Activated CD4-positive, alpha-beta T cell treated with anti-CD3 and anti-CD28 coated beads, Interleukin-2, amount 50 U/mL, for 4 hours (primary cell): ENCODE measurements at places on chromosomes 3 and 15.

GRCh38 chr15:92870010-92870591, 30.0 kb upstream of the CHD2 start:
- no peak for DNase-seq

- no peak for DNase-seq
Observed at GRCh38 chr3:14403619-14404155, 1.3 kb downstream of the SLC6A6 start.

GRCh38 chr3:64129581-64129980, 95.7 kb downstream of the PRICKLE2 start:
- no peak for DNase-seq

GRCh38 chr15:88252441-88252840, 4.1 kb downstream of the NTRK3 start:
- DNase-seq, result no peak

DNA sequence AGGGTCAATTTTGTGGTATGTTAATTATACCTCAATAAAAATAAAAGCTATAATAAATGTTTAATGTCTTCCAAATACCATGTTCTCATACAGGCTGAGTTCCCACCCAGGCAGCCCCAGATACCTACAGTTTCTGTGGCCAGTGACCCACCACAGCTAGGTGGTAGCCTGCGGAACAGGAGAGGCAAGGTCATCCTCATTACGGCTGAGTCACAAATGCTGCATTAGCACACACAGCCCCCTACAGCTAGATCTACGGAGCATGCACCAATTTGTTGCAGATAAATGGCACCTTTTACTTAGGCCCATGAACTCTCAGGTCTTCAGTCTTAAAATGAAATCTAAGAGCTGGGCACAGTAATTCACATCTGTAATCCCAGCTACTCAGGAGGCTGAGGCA, 5.1 kb downstream of the SPATA12 start:
- no peak for DNase-seq

- DNase-seq, result no peak
Observed at GRCh38 chr15:82833362-82833682, 23.9 kb downstream of the WHAMM start.

- DNase-seq, result no peak
Observed at GRCh38 chr15:76626611-76627010, 278.5 kb downstream of the SCAPER start.

- DNase-seq, result no peak
Observed at GRCh38 chr3:18086078-18086477, 339.1 kb downstream of the SATB1 start.

GRCh38 chr15:79450648-79451047, 18.5 kb downstream of the MINAR1 start:
- no peak for DNase-seq

GRCh38 chr3:128788268-128788869, 62.4 kb downstream of the RAB7A start:
- no peak for DNase-seq

DNA sequence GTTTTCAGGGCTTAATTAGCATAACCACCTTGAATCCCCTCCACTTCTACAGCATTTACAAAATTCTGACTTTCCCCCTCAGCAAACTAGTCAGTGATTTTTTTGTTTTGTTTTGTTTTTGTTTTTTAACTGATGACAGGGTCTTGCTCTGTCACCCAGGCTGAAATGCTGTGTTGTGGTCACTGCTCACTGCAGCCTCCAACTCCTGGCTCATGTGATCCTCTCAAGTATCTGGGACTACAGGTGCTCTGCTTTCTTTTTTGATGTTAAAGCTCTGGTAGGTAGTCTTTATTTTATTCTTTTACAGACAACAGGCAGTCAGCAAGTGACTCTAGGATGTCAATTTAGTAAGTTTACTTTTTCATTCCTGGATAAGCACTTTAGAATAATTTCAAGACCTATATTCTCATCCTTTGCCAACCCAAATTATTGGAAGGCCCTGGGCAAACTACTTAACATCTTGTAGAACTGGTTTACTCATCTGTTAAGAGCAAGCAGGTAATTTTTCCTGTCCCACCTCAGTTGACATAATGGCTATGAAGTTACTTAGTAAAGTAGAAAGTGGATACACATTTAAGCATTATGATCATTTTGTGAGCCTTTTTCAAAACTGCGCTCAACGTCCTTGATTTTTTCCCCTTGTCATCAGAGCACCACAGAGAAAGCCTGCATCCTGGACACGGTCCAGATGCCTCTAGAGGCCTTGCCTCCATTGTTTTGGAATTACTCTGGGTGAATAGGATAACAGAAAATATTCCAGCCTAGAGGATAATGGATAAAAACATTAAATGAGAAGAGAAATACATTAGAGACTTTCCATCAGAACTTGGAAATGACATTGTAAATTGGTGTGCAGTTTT, 69.9 kb upstream of the NDUFB4 start:
- no peak for DNase-seq

- no peak for DNase-seq
Observed at GRCh38 chr15:89499156-89499555, 2.8 kb upstream of the RHCG start.
